ENCODE measurements at places on chromosomes 3 and 15.

GRCh38 chr3:26084629-26085028 lies 294.7 kb downstream of the OXSM start:
- DNase-seq: no peak

- no peak for DNase-seq
Measured at GRCh38 chr15:92666780-92667179, 11.2 kb upstream of the FAM174B start.

GRCh38 chr3:139358841-139359562 lies 15.2 kb downstream of the MRPS22 start:
- DNase-seq: no peak

DNA sequence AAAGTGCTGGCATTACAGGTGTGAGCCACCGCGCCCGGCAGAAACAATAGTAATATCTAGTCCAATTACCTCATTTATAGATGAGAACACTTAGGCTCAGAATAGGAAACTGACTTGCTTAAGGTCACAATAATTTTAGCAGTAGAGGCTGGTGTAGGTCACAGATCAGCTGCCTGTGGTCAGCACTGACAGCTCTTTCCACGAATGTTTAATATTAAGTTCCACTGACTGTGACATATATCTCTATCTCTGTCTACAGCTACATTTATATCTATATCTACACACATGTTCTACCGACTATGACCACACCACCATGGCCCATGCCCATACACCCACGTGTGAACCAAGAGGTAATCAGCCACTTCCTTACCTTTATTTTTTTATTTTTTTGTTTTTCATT lies 40.2 kb upstream of the DLG1 start:
- no peak for DNase-seq

DNA sequence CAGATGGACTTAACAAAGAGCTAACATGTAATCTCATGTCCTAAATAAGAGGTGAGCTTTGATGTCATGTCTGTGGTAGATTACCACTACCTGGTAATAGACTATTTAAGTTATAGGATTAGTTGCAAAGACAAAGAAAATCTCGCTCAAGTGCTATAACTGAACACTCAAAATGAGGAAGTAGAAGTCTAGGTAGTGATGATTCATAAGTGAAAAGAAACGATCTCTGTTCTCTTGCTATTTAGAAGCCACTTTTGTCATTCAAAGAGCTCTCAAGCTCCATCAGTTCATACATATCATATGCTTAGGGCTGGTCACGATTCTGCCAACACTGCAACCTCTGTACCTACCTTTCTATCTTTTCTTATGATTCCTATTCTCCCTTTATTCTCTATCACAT lies 110.9 kb downstream of the EDEM1 start:
- DNase-seq: no peak

DNA sequence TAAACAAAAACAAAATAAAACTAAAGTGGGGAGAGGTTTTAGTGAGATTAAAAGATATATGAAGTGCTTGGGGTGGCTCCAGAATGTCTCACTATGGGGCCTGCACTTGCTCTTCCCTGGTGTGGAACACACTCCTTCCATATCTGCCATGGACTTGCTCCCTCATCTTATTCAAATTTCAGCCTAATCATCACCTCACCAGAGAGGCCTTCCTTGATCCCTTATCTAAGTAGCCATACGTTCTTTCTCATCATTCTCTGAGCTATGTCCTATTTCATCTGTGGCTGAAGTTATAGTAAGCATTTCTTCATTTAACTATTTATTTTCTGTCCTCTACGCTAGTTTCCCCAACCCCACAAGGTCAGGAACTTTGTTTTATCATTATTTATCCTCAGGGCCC lies 511.7 kb downstream of the NTRK3 start:
- DNase-seq: no peak

DNA sequence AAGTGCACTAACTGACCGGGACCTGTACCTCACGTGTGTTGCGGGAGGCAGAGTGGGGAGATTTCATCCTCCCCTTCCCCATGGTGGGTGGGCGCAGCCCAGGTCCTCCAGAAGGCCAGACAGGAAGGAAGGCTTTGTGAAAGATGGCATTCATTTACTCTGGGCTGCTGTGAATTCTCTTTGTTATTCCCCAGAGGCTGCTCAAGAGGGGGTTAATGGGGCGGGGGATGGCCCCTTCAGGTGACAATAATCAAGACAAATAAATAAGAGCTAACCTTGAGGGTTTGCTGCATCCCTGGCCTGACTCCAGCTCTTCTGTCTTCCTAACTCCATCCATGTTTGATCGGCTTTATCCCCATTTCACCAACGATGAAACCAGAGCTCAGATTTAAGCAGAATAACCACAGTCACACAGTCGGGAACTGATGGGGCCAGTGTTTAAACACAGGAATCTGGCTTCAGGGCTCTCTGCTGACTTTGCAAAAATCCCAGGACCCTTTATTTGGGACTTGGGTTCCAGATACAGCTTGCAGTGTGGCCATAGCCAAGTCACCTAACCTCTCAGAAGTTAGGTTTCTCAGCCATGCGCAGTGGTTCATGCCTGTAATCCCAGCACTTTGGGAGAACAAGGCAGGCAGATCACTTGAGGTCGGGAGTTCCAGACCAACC lies 16.5 kb downstream of the PIF1 start:
- DNase-seq: no peak

- DNase-seq: no peak
Measured at GRCh38 chr3:165279471-165279870, 83.3 kb upstream of the SLITRK3 start.

DNA sequence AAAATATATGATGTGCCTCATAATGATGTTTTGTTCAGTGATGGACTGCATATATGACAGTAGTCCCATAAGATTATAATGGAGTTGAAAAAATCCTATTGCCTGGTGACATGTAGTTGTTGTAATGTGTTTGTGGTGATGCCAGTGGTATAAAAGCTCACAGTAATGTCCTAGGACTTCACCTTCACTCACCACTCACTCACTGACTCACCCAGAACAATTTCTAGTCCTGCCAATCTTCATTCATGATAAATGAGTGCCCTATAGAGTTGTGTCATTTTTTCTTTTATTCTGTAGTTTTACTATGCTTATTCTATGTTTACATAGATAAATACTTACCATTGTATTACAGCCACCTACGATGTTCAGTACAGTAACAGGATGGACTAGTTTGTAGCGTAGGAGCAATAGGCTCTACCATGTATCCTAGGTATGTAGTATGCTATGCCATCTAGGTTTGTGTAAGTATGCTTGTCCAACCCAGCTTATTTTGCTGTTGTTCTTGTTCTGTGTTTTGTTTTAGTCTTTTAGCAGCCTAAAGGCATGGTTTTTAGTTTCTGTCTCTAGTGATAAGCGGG lies 88.5 kb upstream of the LRRFIP2 start:
- DNase-seq: no peak

GRCh38 chr15:24772266-24772665 lies 96.7 kb downstream of the NPAP1 start:
- no peak for DNase-seq

GRCh38 chr3:149375501-149376196 lies 1.8 kb downstream of the TM4SF1 start:
- DNase-seq: no peak

DNA sequence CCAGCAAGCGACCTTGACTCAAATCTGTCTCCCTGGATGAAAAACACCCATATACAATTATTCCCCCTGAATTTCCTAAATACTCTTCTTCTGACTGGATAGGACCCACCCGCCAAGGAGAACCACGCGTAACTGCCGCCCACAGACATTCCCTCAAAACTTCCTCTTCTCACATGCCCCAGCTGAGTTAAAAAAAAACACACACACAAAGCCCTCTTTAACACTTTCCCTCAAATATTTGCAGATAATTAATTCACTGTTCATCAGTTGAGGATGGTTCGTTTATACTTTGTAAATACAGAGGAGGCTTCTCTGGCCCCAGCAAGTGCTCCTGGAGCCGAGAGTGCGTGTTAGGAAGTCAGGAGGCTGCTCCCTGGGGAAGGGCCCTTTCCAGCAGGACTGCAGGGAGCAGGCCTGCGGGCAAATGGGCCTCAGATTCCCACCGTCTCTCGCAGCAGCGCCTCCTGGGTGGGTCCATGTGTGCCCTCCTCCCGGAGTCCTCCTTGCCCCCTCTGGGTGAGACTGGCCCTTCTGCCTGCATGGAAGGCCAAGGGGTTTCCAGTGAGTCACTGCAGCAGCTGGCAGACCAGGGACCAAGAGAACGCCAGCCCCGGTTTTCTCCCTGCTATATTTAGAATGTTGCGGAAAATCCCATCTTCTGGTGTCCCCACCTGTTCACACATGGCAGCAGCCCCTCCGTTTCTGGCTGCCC lies 46.8 kb downstream of the MGLL start:
- no peak for DNase-seq

GRCh38 chr3:102057781-102058421 lies 208.6 kb downstream of the NFKBIZ start:
- peak; percentile 71 for DNase-seq

DNA sequence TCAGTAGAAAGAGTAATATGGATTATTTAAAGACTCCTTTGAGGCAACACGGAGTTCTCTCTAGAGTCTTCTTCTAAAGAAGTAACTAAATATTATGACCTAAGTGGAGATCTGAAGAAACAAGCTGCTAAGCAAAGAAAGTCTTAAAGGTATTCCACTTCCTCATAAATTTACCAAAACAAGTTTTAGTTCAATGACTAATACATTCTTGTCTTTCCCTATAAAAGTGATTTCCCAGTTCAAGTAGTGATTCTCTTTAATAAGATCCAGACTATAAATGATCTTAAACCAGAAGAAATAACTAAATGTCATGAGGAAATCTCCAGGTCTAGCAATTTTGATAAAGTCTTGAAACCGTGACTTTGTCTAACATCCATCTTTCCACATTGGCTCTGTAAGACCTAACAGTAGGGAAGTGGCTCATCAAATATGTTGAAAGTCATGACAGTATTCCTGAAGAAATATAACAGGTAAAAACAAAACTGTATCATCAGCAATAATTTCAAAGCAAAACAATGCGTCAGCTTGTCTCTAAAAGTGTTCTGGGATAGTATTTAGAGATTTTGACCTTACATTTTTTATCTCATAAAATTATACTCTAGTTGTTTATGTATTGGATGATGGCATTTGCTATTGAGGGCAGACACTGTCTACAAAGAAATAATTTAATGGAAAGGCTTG lies 51.8 kb upstream of the NEDD4 start:
- DNase-seq: no peak

DNA sequence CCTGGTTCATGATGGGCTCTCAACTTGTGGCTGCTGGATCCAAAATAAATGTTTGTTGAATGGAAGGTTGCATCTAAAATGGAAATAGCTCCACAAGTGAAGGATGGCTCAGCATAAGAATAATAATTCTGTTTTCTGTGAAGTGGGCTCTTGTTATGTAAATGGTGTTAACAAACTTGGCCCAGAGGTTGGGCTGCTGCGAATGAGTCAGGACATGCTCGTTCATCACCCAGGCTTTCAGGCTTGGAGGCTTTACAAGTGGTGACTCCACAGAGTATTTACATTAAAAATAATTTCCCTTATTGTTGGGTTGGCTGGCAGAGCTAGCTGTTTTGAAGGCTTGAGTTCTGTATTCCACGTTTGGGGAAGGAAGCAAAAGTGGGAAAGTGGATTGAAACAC lies 60.5 kb downstream of the ITGB5 start:
- DNase-seq: no peak

DNA sequence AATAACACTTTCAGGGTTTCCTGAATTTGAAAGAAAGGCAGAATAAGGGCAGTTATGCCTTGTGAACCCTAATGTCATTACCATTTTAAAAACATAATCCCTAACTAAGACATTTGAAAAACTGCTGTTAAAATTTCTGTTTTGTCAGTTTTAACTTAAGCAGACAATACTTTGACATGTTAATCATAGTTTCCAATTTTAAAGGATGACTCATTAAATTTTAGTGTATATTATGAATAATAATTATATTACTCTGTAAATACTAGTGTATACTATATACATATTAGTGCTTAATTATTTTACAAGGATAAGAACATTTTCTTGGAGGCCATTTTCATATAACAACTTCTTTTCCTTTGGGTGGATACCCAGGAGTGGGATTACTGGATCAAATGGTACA lies 553.1 kb upstream of the BCHE start:
- DNase-seq: no peak

GRCh38 chr15:98842973-98843285 lies 164.7 kb downstream of the PGPEP1L start:
- DNase-seq: no peak

DNA sequence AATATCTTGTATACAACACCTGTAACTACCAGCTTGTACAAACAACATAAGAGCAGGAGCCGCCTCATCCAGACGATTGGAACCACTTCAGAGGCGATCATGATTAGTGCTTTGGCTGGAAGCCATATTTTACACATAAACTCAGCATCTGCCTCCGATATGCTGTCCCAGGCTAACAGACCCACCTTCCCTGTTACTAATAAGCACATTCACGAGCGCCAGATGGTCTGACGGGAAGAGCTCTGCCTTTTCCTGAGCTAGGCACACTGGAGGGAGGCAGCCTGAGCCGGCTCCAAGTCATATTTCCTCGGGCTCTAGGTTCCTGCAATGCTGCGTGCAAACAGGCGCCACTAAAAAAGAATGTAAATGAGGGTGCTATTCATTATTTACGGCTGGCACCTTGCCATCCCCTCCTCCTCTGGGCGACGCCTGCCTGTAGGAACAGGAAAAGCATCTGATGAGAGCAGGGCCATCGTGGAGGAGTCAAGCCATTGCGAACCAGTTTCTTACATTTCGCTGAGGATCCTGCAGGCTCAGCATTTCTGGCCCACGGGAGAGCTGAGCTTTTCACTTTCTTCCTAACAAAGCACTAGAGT lies 98.2 kb downstream of the ANXA2 start:
- DNase-seq: no peak

- no peak for DNase-seq
Measured at GRCh38 chr3:85312331-85312730, 353.5 kb downstream of the CADM2 start.

- DNase-seq: peak; percentile 70
Measured at GRCh38 chr3:15405448-15406050, 21.8 kb downstream of the METTL6 start.

- no peak for DNase-seq
Measured at GRCh38 chr3:18121020-18121419, 304.1 kb downstream of the SATB1 start.

DNA sequence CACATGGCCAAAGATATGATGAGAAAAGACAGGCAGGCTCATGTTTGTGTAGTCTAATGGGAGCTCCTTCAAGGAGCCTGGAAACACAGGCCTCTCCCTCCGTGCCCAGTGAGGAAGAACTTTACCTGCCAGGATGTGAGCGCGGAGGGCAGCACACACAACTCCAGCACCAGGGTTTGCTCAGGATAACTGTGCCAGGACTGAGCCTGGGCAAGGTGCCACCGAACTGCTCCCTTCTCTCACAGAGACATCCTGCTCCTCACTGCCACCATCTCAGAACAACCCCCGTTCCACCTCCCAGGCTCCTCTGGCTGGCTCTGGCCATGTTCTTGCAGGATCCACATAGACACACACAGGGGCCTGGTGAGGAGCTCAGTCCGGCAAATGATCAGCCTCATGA lies 87.4 kb downstream of the NUP210 start:
- no peak for DNase-seq

DNA sequence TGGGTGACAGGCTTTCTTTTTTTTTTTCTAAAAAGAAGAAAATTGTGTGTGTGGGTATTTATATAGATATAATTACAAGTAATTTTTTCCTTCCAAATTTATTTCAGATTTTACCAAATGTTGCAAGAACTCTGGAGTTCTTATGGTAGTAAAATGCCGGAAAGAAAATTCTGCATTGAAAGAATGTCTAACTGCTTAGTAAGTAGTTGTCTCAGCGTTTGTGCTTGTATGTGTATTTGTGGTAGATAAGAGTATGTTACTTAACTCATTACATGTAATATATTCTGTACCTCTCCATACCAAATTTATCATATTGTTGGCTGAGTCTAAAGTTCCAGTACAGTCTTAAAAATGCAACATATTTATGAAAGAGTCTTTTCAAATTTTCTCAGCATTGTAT lies 32.3 kb upstream of the ZCWPW2 start:
- no peak for DNase-seq
